ENCODE measurements at places on chromosomes 7 and 10.
A peak's percentile ranks its signal among the peaks of the same experiment; 100 is the strongest.

DNA sequence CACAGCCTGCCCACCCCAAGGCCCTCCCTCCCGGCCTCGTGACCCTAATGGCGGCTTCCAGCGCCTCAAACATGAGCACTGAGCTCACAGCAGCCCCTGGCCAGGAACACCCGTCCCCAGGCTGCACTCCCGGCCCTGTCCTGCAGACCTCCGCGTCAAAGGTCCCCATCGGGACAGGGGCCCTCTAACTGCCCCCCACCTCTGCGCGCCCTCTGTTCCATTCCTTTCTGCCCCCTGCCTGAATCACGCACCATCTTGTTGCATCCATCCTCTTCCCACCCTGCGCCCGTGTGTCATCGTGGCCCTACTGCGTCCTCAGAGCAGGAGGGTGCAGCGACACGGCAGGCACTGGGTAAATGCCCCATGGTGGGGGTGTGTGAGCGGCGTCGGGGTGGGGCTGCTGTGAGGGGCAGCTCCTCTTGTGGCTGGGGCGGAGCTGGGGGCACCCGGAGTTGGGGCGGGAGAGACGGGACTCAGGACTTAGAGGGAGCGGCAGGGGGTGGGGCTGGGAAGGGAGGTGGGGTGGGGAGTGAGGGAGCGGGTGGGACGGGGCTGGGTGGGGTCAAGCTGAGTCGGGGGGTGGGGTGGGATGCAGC lies 13.4 kb downstream of the SLC29A4 start:
- DNase-seq = no peak

GRCh38 chr7:139242741-139243281 lies 11.8 kb downstream of the UBN2 start:
- no peak for DNase-seq

- no peak for DNase-seq
Measured at GRCh38 chr10:74650613-74651012, 175.8 kb upstream of the KAT6B start.

DNA sequence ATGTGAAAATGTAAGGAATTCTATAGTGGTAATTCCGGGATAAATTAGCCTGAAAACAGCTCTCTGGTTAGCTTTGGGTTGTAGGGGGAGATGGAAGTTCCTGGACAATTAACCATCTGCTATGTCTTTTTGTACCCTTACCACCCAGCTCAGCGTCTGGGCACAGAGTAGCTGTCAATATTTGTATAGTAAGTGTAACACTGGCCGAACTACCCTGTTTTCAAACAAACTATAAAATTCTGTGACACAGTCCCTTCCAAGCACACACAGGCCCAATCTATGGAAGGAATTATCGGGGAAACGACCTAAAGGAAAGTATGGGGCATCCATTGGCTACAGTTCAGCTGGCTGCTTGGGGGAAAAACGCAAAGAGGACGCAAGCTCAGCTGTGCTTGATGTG lies 869 bp upstream of the LHFPL3 start:
- no peak for DNase-seq

- no peak for DNase-seq
Measured at GRCh38 chr10:120415709-120416330, 41.2 kb upstream of the PLPP4 start.

GRCh38 chr7:102291056-102291915 lies 4.6 kb downstream of the SH2B2 start:
- peak; percentile 15 for DNase-seq

DNA sequence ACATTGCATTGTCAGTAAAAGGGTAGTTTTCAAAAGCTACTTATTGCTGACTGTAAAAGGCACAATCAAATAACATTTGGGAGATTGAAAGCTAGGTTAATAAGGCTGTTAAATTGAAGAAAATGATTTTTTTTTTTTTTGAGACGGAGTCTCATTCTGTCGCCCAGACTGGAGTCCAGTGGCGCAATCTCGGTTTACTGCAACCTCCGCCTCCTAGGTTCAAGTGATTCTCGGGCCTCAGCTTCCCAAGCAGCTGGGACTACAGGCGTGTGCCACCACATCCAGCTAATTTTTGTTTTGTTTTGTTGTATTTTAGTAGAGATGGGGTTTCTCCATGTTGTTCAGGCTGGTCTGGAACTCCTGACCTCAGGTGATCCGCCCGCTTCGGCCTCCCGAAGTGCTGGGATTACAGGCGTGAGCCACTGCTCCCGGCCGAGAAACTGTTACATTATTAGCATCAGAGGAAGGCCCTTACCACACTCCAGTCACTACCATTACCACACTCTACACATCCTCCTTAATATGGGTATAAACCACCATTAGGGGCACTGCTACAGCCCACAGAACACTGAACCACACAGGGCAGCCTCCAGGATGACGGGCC lies 1.0 kb downstream of the CYP51A1 start:
- no peak for DNase-seq

DNA sequence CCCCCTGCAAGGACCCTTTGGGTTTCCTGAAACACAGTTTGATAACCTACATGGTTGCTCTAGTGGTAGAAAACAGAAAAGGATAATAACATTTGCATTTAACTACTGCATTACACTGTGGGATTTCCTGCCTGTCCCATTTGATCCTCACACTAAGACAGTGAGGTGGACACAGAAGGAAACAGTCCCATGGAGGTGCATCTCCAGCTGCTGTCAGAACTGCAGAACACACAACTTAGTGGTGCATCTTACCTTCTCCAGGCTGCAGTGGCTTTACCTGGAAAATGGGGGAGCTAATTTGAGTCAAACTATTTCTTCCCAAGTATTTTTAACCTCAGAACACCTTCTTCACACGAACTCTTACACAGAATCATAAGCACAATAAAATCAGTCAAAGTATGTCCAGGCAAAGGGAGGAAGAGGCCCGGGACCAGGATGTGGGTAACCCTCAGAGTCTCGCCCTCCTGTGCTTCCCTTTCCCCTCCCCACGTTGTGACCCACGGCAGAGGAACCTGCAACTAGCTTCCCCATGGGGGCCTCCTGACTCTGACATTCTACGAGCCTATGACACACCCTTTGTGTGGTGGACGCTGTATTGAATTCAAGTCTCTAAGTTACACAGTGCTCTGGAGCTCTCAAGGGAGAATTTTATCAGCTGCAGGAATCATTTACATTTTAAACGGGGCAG lies 33.7 kb downstream of the SCRN1 start:
- no peak for DNase-seq

DNA sequence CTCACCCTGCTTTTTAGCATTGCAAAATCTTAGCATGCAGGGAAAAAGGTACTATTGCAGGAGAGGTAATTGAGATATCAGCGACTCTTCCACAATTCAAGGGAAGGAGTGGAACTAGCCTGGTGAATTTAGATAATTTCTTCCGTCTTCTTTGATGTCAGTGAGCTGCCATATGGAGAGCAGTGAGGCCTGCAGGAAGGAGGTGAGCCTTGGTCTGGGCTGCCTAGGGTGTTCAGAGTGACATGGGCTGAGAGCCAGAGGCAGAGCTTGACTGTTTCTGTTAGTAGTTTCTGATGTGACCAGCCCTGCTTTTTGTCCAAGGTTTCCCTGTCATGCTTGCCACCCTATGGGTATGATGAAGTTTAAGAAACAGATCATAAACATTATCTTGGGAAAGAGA lies 28.6 kb downstream of the KAT6B start:
- no peak for DNase-seq

DNA sequence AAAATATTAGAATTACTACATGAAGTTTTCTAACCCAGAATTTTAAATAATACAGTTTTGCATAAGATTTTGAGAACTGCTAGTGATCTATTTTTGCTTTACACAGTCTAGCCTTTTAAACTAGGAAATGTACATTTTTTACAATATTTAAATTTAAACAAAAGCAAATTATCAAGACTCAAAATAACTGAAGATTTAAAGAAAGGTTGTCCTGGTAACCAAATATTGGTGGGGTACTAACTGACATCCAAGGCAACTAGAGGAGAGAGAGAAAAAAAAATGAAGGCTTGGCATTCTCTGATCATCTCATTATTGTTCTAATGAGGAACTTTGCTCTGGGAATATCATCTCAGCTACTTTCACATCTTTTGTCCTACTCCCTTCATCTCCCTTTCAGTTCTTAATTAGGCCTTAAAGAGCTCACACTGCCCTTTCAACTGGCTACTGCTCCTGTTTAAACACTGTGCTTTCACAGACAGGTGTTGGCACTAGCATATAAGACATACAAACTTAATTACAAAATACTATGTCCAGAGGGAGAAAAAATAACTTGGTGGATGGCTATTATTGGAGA lies 33.7 kb downstream of the RAB11FIP2 start:
- DNase-seq = peak; percentile 41

DNA sequence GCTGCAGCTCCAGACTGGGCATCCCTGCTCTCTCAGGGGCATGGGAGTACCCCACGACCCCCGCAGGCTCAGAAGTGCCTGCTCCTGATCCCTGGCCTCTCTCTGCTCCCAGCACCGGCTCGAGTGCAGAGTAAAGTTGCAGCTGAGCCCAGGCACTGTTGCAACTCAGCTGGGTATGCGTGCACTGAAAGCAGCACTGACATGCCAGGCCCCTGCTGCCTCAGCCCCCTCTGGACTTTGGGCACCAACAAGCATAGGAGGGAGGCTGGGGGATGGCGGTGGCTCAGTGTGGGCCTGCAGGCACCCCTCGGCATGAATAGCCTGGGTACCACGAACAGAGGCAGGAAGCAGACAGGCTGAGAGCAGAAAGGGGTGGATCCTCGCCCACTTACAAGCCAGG lies 295.3 kb downstream of the GRM8 start:
- no peak for DNase-seq

DNA sequence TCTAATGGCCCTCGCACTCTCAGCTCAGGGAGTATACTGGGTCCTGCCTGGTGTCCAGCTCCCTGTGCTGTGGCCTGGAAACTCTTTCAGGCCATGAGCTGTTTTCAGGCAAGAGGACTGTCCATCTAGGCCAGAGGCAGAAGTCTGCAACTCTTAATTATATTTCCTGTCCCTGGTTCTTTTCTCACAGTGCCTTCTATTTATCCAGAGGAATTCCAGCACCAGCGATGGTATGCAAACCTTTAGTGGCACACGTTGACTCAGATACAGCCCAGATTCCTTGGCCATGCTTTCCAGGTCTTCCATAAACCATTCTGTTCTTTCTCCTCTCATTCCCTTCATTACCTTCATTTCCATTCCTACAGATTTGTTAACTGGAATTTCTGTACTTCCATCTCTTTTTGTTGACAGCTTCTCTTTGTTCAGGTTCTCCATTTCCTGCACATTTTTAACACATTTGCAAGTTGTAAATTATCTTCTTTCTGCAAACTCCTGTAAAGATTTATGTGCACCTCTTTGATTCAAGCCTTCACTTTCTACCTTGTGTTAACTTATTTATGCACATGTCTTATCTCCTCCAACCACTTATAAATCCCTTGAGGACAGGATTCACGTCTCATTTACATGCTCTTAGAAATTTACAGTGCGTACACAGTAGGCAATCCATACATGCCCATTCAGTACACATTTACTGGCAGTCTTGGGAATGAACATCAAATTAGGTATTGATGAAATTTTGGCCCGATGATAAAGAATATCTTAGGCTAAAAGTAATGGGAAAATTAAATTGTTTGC lies 172.1 kb downstream of the CELF2 start:
- DNase-seq = no peak

DNA sequence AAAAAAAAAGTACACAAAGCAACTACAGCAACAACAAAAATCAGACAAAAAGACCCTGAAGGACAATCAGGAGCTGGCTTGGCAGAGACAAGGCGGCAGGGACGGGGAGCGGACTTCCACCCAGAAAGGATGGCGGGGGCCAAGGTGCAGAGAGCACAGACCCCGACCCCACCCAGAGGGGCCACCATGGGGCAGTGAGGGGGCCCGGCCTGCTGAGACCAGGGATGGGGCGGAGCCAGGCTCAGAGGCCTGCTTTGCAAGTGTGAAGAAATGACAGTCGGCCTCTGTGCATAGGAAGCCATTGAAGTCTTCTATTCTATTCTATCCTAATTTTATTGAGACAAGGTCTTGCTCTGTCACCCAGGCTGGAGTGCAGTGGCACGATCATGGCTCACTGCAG lies 82.0 kb downstream of the ELFN1 start:
- DNase-seq = no peak

DNA sequence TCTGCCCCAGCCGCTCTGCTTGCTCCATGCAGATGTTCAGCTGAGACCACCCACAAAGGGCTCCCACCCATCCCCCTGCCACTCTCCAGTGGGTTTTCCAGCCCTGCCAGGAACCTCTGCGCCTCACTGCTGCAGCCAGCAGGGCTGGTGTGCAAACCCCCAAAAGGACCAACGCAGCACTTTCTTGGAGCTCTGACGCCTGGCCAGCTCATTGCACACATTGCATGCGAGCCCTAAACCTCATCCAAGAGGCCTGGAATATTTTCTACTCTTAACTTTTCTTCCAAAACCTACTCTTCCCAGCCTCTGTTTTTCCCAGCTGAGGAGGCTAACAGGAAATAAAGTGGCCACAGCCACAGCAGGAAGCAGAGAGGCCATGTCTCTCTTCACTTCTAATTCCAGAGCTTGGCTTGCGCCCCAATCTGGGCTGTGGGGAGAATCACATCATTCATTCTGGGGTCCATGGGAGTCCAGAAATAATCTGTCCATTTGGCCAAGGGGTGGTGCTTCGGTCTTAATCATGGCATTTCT lies 4.6 kb upstream of the FAM170B start:
- DNase-seq = no peak

GRCh38 chr10:15660990-15661389 lies 58.7 kb downstream of the ITGA8 start:
- no peak for DNase-seq

DNA sequence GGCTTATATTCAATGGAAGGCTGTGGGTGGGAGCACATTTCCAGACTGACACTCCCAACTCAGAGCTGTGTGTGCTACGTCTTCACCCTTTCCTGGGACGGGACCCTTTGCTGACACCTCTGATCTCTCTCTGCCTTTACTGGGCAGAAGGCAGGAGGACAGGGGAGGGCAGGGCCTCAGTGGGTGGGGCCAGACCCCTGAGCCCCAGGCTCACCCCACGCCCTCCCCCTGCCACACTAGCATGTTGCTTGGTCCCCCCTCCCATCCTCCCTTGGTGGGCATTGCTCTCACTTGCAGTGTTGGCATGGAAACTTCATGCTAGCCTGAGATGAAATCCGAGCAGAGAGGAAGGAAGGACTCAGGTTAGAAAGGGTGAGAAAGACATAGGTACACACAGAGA lies 18.4 kb downstream of the TMEM273 start:
- no peak for DNase-seq

DNA sequence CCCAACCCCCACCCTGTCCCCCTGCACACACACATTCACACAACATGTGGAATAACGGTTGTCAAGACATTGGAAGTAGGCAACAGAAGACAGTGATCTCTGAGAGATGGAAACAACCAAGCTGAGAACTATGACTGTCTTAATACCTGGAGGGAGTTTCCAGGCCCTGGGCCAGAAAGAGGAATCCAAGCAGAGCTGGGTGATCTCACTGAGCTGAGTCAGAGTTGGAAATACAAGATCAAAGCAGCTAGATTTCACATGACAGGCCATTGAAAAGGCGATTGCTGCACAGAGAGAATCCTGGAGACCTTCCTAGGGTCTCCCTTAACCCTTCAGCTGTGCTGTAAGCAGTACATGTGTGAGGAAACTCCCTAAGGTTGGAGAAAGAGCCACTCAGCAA lies 165.8 kb upstream of the PRSS1 start:
- no peak for DNase-seq

All from retina (tissue), 1 donor.